Left cardiac atrium (tissue), 4 donors: ENCODE measurements at places on chromosomes 11 and 22. TPM values are rescaled to one million over a fixed set of nuclear protein-coding genes. Genes with fewer than 3 reads are reported as not detected.

GRCh38 chr11:95680169-95680929, 109.2 kb downstream of the FAM76B start:
- DNase-seq, result no peak

DNA sequence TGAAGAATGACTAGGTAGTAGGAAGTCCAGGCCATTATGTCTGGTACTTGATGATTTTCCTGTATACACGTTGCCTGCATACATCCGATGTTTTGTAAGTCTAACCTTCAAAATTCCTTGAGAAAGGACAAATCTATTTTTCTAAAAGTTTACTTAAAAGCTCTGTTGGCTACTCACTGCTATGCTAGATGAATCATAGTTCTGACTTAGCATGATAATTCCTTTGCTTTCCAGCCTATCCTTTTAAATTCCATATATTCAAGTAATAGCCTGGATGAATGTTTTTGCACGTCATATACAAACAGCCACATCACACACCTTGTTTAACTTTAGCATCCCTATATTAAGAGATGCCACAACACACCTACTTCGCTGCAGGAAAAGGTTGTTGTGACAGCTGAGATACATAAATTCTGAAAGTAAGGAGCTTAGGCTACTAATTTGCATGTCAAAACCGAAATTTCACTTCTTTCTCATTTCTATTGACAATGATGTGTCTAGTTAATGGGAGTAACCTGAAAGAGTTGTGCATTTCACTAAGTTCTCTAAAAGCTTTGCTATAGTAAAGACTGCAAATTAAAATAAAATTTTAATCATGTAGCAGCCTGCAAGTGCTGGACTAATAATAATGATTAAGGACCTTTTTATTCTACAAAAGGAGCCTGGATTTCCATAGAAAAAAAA, 1116.4 kb downstream of the JRKL start:
- no peak for DNase-seq

DNA sequence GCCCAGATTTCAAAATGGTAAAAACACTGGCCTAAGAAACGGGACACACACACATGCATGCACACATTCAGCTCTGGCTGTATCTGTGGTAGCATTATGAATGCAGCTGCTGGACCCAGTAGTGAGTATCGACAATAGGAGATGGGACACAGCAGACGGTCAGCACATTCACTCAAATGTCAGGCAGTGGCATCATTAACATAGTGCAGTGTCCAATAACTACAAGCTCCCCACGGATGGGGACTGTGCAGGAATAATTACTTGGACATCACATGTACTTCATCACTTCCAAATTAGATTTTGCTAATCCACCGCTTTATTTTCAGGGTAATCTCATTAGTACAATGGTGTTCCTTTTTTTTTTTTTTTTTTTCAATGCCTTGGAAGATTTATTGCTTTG, 109.5 kb downstream of the FANCF start:
- DNase-seq, result no peak

Gene SNU13
- total RNA-seq, result 178 TPM

Gene KMT5B
- 29.8 TPM for total RNA-seq

Gene TMEM191B
- total RNA-seq, result 0.91 TPM
